ENCODE measurements at places on chromosomes 5 and 9.

DNA sequence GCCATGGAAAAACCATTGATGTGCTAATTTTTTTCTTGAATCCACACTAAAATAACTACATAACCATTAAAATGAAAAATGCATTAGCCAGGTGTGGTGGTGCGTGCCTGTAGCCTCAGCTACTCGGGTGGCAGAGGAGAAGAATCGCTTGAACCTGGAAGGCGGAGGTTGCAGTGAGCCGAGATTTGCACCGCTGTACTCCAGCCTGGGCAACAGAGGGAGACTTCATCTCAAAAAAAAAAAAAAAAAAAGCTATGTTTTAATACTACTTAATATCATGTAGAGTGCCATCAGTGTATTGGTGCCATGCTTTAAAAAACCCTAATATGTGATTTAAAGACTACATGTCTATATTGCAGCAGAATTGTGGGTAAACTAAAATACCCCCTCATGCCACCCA is 58.9 kb downstream of the NDFIP1 start:
- DNase-seq, result no peak

DNA sequence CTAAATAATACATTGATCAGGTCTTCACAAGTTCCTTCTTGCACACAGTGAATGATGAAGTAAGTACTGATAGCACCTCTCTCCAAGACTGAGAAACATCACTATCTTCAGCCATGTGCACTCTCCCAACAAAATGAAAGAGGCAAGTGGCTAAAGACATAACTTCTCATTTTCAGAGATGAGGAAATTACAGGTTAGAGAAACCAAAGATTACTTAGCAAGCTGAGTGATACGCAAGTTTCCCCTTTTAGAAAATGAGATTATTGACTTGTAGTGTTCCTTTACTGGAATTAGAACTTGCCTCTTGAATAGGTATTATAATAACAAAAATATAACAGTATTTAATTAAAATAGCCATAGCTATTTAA is 21.6 kb downstream of the CEMIP2 start:
- DNase-seq, result no peak

- no peak for DNase-seq
These were observed 16.7 kb downstream of the S100Z start for GRCh38 chr5:76866503-76866902.

- DNase-seq, result no peak
These were observed 9.9 kb downstream of the TMEM232 start for GRCh38 chr5:110716247-110717245.

GRCh38 chr5:74693191-74693590 is 8.2 kb downstream of the HEXB start:
- DNase-seq, result no peak

DNA sequence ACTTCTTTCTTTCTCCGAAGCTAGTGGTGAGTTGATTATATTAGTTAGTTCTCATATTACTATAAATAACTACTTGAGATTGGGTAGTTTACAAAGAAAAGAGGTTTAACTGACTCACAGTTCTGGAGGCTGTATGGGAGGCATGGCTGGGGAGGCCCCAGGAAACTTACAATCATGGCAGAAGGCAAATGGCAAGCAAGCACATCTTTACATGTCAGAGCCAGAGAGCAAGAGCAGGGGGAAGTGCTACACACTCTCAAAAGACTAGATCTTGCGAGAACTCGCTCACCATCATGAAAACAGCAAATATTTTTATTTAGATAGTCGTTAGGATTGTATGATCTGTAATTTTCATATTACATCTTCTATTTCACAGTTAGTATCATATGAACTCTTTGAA is 711.2 kb downstream of the PTPRD start:
- DNase-seq, result no peak

DNA sequence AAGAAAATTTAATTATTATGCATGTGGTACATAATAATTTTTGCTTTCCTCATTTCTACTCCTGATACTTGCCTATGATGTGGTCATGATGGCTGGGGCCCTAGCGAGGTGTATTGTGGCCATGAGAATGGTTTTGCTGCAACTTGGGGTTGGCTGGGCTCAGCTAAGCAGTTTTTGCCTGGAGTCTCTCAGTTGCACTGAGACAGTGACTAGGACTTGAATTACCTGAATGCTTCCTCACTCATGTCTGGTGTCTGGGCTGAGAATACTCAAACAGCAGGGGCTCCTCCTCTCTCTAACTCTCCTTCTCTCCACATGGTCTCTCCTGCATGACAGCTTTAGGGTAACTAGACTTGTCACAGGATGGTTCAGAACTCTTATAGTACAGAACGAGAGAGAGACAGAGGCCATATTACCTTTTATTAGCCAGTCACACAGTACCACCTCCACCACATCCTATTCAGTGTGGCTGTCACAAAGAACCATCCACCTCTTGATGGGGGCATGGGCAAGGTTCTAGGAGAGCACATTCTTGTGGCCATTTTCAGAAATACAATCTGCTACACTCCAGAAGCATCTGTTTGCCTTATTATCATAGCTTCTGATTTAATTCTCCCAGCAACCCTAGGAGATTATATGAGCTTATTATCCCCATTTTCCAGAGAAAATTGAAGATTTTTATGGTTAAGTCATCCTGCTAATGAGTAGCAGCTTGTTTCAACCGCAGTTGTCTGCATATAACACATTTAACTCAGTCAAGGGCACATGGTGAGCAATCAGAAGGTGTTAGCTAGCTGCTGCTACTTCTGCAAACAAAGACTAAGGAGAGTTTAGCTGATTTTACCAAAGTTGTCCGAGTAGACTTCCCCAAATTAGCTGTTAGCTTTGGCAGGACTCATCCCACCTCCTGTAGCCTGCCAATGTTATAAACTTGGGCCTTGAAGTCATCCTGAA is 245.1 kb downstream of the DOCK8 start:
- DNase-seq, result no peak

All from stimulated activated CD8-positive, alpha-beta memory T cell treated with anti-CD3 and anti-CD28 coated beads, Interleukin-15, amount 100 ng/mL, for 48 hours (primary cell).